ENCODE measurements at places on chromosomes 1 and 21.

- no peak for DNase-seq
These were observed 132.2 kb downstream of the SYT2 start for GRCh38 chr1:202578001-202578504.

- peak; percentile 66 for DNase-seq
These were observed 129.5 kb downstream of the TENT5C start for GRCh38 chr1:117735045-117735992.

GRCh38 chr1:15017120-15017519 is 136.4 kb upstream of the TMEM51 start:
- DNase-seq, result no peak

DNA sequence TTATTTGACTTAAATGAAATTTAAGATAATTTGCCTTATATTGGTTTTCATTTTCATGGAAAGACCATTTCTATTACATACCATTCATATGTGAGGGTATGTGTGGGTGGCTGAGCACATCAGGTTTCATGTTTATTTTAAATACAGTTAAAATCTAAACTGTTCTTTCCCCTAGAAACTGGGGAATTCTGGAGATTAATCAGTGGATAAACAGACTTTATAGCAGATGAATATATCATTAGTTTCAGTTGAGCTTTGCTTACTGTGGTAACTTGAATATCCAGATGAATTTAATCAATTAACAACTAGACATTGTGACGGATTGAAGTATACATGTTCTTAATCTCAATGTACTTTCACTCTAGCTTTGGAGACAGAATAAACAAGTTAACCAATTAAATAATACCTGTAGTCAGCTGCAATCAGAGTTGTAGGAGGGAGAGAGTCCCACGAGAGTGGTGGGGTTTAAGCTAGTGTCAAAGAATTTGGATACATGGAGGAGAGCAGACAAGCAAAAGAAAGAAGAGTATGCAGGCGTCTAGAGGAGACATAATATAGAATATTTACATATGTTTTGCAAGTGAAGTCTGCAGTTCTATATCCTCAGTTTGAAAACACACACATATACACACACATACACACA is 97.6 kb downstream of the PDE4B start:
- no peak for DNase-seq

DNA sequence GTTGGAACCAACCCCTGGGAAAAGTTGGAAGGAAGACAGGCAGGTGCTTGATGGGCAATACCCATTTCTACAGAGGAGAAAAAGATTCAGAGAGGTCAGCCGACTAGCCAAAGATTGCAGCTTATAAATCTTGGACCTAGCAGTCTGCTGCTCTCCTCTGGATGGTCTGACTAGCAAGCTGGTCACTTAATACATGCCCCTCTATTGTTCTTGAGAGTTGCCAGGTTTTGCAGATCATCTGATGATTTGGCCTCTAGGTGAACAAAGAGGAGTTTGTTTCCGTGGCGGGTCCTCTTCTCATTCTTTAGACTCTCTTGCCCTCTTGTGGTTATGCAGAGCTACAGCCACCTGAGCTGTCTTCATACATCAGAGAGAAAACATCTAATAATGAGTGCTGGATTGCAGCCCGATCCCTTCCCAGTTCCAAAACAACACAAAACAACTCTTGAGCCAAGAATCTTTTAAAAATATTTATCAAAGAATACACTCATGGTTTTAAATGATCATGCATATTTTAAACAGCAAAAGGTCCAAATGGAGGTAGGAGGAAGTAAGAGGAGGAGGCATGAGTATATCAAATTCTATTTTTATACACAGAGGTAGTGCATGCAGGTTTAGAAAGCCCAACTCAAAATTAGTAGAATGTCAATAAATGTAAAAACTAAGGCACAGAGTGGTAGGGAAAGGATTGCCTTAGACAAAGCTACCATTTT is 115.7 kb downstream of the SLC30A10 start:
- no peak for DNase-seq

- no peak for DNase-seq
These were observed at the start of gene KIF26B for GRCh38 chr1:245154429-245155271. Gene KIF26B, plus strand, starts transcription at chr1:245154985. Its CDS starts 440 bp downstream, at chr1:245155425.

GRCh38 chr1:19648689-19649088 is 4.6 kb downstream of the NBL1 start:
- no peak for DNase-seq

DNA sequence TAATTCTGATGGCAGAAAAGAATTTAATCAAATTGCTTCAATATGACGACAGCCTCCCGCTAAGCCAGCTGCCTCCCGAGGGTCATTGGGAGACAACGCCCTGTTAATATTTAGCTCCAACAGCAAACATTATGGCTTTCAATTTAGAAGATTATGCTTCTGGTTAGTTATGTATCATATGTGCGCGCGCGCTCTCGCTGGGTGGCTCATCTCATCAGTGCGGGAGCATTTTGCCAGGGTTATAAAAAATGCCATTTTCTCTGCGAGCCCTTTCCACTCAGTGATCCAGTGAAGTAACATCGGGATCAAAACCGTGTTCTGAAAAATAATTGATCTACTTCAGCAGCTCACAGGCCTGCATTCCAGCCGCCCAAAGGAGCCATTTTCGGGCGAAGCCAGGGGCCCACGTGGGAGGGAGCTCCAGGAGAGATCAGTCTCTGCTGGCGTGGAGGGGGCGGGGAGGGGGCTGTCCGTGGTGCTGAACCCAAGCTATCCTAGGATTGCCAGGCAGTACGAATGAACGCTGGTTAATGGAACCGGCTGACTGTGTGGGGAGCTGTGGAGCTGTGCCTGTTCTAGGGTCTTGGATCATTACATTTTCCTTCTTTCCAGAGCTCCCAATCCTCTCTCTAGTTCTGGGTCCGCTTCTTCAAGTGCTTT is 219.1 kb upstream of the ZC3H12A start:
- DNase-seq, result no peak

DNA sequence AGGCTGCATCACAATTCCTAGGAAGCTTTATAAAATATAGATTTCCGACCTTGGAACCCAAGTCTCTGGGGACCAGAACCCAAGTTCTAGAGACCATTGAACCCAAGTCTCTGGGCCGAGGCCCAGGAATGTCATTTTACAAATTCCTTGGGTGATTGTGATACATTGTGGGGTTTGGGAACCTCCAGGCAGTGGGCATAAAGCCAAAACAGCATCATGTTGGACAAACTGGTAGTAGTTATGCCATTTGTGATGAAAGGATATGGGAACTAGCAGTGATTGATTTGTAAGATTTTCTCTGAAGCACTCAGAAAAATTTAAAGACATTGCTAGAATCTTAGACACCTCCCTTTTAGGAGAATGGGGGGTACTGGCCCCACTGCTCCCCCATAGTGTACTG is 160.2 kb downstream of the HIVEP3 start:
- DNase-seq, result no peak

DNA sequence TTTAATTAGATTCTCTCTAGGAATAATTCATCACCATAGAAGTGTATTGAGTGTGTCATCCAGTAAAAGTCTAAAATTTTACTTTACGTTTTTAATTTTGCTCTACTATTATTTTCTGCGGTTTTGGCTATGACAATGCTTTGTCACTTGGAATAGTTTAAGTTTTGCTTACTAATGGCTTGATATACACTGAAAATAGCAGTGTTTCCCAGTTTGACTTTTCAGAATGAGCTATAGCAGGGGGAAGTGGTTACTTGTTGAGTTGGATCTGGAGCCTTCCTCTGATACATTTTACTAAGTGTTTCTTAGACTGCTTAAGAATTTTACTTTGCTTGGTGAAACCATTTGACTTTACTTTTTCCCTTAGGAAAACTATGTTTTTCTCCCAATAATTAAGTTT is 5.0 kb downstream of the DNAJC16 start:
- DNase-seq, result no peak

- DNase-seq, result no peak
These were observed 25.6 kb upstream of the CDC42BPA start for GRCh38 chr1:227343727-227344551.

GRCh38 chr1:183636783-183637182 is 1.2 kb upstream of the ARPC5 start:
- no peak for DNase-seq

GRCh38 chr1:11046270-11046566 is 821 bp downstream of the MASP2 start:
- no peak for DNase-seq

GRCh38 chr1:100077531-100077930 is 55.2 kb downstream of the SASS6 start:
- no peak for DNase-seq

DNA sequence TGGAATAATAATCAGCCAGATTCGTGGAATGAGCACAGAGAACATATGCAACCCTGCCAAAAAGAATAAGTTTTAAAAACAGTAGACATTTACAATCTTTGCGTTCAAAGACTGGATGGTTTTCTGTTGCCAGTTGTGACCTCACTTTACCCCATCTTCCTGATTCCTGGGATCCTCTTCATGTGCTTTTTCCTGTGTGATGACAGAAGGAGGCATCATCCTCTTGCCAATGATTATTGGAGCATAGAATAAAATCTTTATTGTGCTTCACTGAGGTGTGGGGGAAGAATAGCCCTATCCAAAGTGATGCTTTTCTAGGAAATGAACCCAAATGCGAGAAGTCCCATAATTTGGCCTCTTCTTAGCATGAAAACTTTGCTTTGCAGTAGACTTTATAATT is 15.0 kb upstream of the BARHL2 start:
- no peak for DNase-seq

- DNase-seq, result no peak
These were observed 36.3 kb downstream of the RSPH1 start for GRCh38 chr21:42459546-42460215.

DNA sequence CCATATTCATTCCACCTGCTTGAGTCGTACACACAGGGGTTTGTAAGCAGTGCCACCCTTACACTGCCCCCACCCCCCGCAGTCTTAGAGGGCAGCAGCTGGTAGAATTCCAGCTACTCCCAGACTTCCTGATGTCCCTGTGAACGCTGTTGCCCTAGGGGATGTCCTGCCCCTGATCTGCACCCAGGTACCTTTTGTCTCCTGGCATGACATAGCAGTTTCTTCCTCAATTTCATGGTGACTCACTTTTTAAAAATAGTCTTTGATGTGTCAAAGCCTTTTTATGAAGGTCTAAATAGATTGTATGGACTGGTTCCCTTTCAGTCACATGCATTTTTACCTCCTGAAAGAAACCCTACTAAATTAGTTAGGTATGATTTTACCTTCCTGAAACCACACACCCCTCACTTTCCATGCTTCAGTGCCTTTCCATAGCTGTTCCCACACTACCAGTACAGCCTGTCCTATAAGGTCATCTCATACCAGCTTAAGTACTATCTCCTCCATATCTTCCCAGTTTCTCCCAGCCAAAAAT is 76.4 kb downstream of the ST3GAL3 start:
- DNase-seq, result no peak

GRCh38 chr1:6329851-6330250 is 63.7 kb downstream of the ACOT7 start:
- DNase-seq, result no peak

Measured in CD4-positive, alpha-beta T cell treated with Interleukin-4 for 1 hour (primary cell).